Stimulated activated CD4-positive, alpha-beta T cell treated with anti-CD3 and anti-CD28 coated beads, Interleukin-4, amount 100 ng/mL, for 1 hour (primary cell): ENCODE measurements at places on chromosomes 2 and 18.

DNA sequence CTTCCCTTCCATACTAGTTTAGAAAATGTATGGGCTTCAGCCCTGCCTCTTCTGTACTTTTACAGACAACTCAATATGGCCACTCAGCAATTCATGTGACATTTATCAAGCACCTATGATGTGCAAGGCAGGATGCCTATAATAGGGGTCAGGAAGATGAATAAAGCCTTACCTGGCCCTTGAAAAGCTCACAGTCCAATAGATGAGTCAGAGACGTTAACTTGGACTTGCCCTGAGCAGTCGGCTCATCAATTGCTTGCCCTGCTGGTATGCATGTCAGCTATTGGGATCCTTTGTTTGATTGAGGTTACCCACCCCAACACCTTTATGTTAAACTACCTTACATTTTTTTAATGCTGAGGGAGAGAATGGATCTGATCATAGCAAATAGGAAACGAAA lies 116.1 kb downstream of the DNER start:
- DNase-seq, result no peak

DNA sequence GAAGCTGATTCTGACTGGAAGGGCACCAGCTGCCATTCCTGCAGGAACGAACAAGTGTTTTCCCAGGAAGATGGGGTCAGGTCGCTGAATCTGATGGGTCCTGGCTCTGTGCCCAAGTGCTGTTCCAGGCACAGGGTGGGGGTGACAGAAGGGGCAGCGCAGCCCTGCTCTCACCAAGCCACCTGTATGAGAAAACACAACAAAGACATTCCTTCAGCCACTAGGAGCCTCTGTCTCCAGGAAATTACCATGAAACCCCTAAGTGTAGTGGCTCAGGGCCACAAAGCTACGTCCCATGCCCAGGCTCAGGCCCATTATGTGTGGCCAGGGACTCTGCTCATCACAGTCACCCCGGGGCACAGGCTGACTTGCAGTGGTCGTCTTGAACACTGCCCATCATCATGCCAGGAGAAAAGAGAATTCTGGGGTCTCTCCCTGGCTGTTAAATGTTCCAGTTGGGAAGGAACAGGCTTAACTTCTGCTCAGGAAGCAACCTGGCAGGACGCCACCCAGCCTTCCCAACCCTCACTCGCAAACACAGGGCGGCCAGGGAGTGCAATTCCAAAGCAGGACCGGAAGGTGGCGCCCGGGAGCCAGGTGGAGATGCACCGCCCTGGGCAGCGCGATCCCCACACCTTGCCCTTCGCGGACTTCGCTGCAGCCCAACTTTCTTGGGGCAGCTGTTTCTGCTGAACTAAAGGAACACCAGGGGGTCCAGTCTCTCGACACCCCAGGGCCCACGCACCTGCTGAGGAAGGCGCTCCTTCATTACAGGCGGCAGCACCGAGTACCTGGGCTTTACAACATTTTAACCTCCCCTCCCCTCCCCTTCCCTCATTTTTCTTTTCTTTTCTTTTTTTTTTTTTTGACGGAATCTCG lies 11.0 kb upstream of the SFTPB start:
- peak; percentile 79 for DNase-seq

- no peak for DNase-seq
Observed at GRCh38 chr18:74395648-74396154, 61.4 kb downstream of the DIPK1C start.

- DNase-seq, result no peak
Observed at GRCh38 chr2:223868005-223868404, 30.6 kb upstream of the AP1S3 start.

DNA sequence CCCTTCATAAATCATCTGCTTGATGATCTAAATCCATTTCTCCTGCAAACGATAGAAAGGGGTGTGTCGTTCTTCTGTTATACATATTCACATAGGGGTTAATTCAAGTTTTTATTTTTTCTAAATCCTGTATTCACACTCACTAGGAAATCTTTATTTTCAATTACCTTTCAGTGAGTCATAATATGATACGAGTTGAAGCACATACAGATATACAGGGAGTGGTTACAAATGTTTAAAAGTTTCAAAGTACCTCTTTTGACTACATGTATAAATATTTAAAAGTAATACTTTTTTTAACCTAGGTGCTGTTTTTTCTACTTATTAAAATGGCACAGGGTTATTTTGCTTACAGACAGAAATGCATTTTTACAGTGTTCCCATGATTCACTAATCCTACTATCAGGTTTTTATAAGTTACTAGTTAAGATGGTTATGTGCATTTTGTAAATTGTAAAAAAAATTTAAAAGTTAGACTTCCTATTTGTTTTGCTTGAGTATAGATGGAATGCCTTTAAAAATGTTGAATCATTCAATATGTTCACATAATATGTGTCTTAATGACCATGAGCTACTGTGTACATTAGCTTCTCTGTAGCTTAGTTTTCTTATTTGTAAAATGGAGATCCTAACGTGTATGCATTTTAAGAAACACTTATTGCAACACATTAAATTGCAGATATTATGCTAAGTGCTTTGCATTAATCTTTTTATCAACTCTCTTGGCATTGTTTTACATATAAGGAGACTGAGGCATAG lies 1378.1 kb downstream of the DSC3 start:
- DNase-seq, result no peak

- no peak for DNase-seq
Observed at GRCh38 chr2:120108049-120108448, 95.2 kb downstream of the EPB41L5 start.

- no peak for DNase-seq
Observed at GRCh38 chr2:85355521-85355920, 952 bp downstream of the ELMOD3 start.

GRCh38 chr2:190875891-190876290 lies 4.7 kb upstream of the GLS start:
- DNase-seq, result no peak

GRCh38 chr2:209900638-209901037 lies 101.8 kb upstream of the RPE start:
- no peak for DNase-seq

- DNase-seq, result no peak
Observed at GRCh38 chr2:31903109-31903780, 107.6 kb downstream of the MEMO1 start.

DNA sequence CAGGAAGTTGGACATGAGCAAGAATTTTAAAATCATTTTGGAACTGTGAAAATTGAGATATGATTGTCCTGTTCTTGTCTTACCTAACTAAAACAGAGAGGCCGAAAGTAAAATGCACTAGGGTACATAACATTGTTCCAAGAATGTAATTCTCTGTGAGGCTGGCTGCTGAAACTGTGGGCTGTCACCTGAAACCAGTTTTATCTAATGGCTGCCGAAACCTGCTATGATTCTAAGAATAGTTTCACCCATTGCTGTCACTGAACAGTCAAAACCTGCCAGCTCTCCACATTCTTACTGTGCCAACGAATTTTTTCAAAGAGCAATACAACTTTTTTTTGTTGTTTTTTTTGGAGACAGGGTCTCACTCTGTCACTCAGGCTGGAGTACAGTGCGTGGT lies 119.3 kb upstream of the ZSWIM2 start:
- DNase-seq, result no peak

DNA sequence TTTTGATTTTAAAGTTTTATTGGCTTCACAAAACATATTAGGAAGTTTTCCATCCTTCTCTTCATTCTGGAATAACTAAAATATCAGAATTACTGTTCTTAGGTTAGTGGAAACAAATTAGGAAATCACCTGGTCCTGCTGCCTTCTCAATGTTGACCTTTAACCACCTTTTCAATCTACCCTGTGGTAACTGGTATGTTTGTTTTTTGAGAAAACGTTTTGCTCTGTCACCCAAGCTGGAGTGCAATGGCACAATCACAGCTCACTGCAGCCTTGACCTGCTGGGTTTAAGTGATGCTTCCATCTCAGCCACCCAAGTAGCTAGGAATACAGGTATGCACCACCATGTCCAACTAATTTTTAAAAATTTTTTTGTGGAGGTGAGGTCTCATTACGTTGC lies 28.4 kb downstream of the ACYP2 start:
- no peak for DNase-seq

- DNase-seq, result no peak
Observed at GRCh38 chr2:189347540-189347939, 93.7 kb upstream of the WDR75 start.

DNA sequence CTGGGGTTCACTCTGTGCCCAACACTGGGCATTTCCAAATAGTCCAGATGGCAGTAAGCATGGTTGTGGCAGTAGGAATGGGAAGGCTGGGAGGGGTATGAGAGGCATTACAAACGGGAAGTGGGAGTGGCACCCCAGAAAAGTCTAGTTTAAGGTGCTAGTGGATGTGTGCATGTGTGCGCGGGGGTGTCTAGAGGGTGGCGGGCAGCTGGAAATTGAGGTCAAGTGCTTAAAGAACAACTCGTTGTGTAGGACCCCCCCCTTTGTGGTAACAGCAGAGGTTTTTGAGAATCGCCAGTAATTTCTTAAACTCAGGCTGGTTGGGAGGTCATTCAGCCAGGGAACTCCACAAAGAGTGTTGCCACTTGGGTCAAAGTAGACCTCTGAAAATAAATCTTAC lies 69.9 kb downstream of the RHBDD1 start:
- DNase-seq, result no peak

- no peak for DNase-seq
Observed at GRCh38 chr18:9446839-9447238, 28.5 kb upstream of the RALBP1 start.
